ENCODE measurements at places on chromosomes 5 and 9.

DNA sequence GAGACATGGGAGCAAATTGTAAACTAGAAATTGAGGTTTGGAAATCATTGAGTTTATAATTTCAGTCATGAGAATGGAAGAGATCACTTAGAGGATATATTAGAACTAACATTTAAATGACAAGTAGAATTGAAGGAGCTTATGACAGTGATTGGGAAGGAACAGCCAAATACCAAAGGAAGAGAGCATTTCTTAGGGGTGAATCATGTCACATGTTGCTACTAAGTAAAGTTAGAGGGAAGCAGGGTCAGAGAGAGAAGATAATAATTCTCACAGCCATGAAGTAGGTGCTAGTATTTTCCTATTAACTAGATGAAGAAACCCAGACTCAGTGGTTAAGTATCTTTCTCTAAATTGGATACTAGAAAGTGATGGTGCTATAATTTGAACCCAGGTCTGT is 59.3 kb downstream of the COMMD10 start:
- DNase-seq, result peak; percentile 25

DNA sequence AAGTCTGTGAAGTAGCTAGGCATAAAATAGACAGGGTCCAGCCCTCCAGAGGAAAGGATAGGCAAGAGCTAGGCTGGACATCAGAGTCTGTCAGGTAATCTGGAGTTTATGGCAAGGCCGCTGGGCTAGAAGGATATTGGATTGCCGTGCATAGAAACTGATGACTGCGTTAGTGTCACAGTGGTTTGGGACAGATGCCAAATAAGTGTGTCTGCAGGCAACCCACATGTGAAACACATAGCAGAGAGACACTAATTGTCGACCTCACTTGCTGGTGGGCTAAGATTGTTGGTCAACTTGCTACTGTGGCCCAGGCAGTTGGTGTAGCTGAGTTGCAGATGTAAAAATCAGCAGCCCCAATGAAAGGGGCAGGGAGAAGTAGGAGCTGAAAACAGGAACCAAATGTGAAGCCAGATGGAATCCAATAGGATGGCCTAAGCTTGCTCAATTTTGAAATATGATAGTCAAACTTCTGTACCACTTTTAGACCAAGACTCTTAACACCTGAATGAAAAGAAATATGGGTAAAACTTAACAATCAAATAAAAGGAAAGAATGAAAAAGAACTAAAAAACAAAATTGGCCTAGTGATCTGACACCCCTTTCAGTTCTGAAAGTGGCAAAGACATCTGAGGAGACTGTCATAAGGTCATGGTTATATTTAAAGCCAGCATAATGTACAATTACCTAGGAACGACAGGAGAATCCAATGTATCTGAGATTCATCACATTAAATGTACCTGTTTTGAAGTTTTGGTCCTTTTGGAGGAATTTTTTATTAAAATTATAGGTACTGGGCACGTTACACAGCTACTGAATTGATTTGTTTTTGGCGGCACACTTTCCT is 243.3 kb upstream of the ACTBL2 start:
- DNase-seq, result peak; percentile 85

- DNase-seq, result no peak
These were observed 318.3 kb upstream of the ITGA1 start for GRCh38 chr5:52469420-52469819.

DNA sequence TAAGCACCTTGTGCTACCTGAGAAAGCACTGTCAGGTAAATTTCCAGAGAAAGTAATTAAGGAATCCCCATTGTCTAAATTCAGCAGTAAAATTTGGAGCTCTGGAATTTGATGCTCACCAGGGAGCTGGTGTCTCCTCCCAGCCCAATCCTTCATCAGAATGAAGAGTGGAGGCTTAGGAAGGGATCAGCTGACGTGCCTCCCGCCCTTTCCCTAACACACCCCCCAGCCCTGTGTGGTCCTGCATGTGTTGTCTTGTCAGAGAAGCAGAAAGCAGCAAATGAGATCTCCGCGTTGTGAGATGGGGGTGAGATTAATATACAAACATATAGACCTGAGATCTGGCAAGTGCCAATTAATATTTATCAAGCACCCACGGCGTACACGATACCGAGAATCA is 26.9 kb upstream of the BARHL1 start:
- DNase-seq, result no peak

- no peak for DNase-seq
These were observed 1527.5 kb upstream of the C9orf72 start for GRCh38 chr9:29100762-29101161.

GRCh38 chr9:16025627-16026026 is 472.8 kb downstream of the CCDC171 start:
- DNase-seq, result no peak

- DNase-seq, result no peak
These were observed 125.5 kb downstream of the EPB41L4A start for GRCh38 chr5:112293587-112293986.

DNA sequence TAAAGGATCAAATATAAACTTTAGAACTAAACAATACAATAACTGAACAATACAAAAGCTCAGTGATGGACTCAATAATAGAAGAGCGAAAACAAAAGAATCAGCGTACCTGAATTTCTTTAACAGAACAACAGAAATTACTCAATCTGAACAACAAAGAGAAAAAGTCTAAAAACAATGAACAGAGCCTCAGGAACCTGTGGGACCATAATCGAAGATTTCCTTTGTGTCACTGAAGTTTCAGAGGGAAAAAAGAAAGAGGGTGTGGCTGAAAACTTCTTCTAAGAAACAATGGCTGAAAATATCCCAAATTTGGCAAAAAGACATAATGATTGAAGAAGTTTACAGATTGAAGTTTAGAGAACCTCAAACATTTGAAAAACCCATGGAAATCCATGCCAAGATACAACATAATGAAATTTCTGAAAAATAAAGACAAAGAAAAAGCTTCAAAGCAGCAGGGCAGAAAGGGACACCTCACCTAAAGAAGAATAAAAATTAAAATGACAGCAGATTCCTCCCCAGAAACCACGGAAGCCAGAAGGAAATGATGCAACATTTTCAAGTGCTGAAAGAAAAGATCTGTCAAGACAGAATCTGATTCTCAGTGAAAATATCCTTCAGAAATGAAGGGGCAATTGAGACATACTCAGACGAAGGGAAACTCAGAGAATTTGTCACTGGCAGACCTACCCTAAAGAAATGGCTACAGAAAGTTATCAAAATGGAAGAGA is 288.8 kb downstream of the ARL15 start:
- peak; percentile 2 for DNase-seq

DNA sequence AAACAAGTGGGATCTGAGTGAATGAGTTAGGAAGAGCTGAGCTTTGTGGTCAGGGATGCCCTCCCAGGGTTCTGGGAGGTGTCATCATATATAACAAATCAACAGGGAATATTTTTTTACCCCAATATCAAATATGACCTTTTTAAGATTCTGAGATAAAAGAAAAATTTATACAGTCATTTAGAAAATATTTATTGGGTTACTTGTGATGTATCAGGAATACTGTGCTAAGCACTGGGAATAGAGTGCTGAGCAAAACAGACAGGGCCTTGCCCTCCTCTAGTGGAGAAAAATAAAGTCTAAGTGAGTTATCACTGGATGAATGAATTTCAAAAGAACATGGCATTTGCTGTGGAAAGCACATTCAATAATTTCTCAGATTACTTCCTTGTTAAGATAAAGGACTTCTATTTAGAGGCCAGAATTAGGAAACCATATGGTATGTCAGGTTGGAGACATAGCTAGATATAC is 102.9 kb downstream of the BOD1 start:
- peak; percentile 44 for DNase-seq

- DNase-seq, result peak; percentile 93
These were observed 9.7 kb downstream of the PTGER4 start for GRCh38 chr5:40689438-40689837.

DNA sequence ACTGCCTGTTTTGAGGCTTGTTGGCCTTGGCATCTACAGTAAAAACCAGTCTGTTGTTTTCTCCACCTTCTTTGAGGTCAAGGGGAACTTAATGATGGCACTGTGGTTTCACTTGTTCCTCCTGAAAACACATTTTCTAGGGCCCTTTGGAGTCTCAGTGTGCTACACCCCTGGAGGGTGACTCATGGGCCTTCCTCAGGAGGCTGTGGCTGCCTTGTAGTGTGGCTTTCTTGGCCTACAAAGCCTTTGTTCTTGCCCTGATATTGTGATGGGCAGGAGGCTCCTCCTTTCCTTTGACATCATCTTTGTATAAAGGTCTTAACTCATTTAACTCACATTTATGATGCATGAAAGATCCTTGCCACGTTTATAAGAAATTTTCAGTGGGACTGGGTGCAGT is 56.3 kb upstream of the GPBP1 start:
- DNase-seq, result peak; percentile 18

- DNase-seq, result peak; percentile 56
These were observed 3.2 kb downstream of the WHRN start for GRCh38 chr9:114501796-114502682.

GRCh38 chr5:138533973-138534941 is 8.8 kb downstream of the ETF1 start:
- no peak for DNase-seq

- no peak for DNase-seq
These were observed 189.5 kb downstream of the ADAMTS6 start for GRCh38 chr5:65292196-65292595.

GRCh38 chr5:175866377-175866907 is 4.9 kb upstream of the CPLX2 start:
- DNase-seq, result no peak

DNA sequence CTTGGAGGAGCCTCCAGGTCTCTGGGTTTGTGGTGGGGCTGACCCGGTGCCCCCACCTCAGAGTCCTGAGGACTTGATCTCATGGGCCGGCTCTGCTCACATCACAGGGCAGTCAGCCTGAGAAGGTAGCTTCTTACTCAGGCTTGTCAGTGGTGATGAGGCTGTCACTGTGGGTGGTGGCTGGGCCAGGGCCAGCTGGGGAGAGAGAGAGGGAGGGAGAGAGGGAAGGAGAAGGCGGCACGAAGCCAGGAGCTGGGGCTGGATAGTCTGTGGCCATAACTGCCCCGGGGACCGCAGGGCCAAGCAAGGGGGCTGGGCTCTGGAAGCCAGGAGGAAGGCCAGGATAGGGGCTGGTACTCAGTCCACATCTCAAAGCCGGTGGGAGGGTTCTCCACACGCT is 6.5 kb downstream of the NTNG2 start:
- peak; percentile 51 for DNase-seq

DNA sequence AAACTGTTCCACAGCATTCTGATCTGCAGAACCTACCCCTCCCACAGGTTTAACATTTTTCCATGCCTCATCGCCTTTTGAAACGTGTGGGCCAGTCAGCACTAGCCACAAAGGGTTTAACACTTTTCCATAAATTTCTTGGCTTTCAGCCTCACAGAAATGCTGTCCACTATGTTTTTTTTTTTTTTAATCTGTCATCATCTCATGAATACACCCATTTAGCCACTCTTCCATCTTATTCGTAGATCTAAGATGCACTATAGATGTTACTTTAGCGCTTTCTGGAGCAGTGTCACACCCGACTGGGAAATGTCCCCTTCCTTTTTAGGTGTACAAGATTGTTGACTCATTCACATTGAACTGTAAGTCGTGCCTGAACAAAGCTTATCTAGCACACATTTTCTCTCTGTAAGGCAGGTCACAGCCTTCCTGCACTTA is 62.3 kb downstream of the GCNT1 start:
- DNase-seq, result no peak

GRCh38 chr9:86632537-86632936 is 278.3 kb upstream of the TUT7 start:
- DNase-seq, result no peak

Data from RPMI7951 (cell line).